Left renal pelvis (tissue), 4 donors: ENCODE measurements at places on chromosomes 3 and 15. TPM values are rescaled to one million over a fixed set of nuclear protein-coding genes. Genes with fewer than 3 reads are reported as not detected.

A4GNT gene
- 0.64 TPM for polyA plus RNA-seq

LRRIQ4 gene
- polyA plus RNA-seq = 0.50 TPM

MCF2L2 gene
- polyA plus RNA-seq = 0.96 TPM

ACKR4 gene
- polyA plus RNA-seq = 2.5 TPM

SLC30A4 gene
- polyA plus RNA-seq = 12.4 TPM

ZNF35 gene
- 11.2 TPM for polyA plus RNA-seq

FBXW12 gene
- 0.08 TPM for polyA plus RNA-seq

ROBO2 gene
- polyA plus RNA-seq = 84.3 TPM

C15orf62 gene
- polyA plus RNA-seq = 4.6 TPM

NTRK3 gene
- polyA plus RNA-seq = 62.9 TPM

GOLGA6B gene
- 0.55 TPM for polyA plus RNA-seq

HAUS2 gene
- polyA plus RNA-seq = 22.1 TPM

COL6A5 gene
- polyA plus RNA-seq = 0.08 TPM

PLSCR2 gene
- polyA plus RNA-seq = 1.1 TPM

FGF7 gene
- polyA plus RNA-seq = 29.5 TPM

GHSR gene
- not detected for polyA plus RNA-seq

OR5H14 gene
- not detected for polyA plus RNA-seq

MYL3 gene
- polyA plus RNA-seq = 23.6 TPM

TGFBR2 gene
- polyA plus RNA-seq = 120 TPM

RTP3 gene
- polyA plus RNA-seq = not detected

ASB14 gene
- 0.49 TPM for polyA plus RNA-seq

GP5 gene
- polyA plus RNA-seq = 0.67 TPM

MYEF2 gene
- polyA plus RNA-seq = 116 TPM

AADACL2 gene
- not detected for polyA plus RNA-seq

MBD4 gene
- 46.2 TPM for polyA plus RNA-seq

UROC1 gene
- polyA plus RNA-seq = 0.21 TPM

EXD1 gene
- not detected for polyA plus RNA-seq

UPK1B gene
- polyA plus RNA-seq = 9.5 TPM

CHRD gene
- 13.3 TPM for polyA plus RNA-seq

NDUFAF3 gene
- polyA plus RNA-seq = 81.6 TPM

SRGAP3 gene
- polyA plus RNA-seq = 18.1 TPM

RYR3 gene
- 5.6 TPM for polyA plus RNA-seq

GASK1A gene
- 4.2 TPM for polyA plus RNA-seq

ATP13A5 gene
- polyA plus RNA-seq = not detected

AQP9 gene
- polyA plus RNA-seq = 0.79 TPM

MORC1 gene
- 0.83 TPM for polyA plus RNA-seq

SPINK8 gene
- polyA plus RNA-seq = 0.77 TPM

KNG1 gene
- 169 TPM for polyA plus RNA-seq
